GM12878 (cell line): ENCODE measurements at places on chromosomes 12 and 14. TPM values are rescaled to one million over a fixed set of nuclear protein-coding genes. Genes with fewer than 3 reads are reported as not detected.

DNA sequence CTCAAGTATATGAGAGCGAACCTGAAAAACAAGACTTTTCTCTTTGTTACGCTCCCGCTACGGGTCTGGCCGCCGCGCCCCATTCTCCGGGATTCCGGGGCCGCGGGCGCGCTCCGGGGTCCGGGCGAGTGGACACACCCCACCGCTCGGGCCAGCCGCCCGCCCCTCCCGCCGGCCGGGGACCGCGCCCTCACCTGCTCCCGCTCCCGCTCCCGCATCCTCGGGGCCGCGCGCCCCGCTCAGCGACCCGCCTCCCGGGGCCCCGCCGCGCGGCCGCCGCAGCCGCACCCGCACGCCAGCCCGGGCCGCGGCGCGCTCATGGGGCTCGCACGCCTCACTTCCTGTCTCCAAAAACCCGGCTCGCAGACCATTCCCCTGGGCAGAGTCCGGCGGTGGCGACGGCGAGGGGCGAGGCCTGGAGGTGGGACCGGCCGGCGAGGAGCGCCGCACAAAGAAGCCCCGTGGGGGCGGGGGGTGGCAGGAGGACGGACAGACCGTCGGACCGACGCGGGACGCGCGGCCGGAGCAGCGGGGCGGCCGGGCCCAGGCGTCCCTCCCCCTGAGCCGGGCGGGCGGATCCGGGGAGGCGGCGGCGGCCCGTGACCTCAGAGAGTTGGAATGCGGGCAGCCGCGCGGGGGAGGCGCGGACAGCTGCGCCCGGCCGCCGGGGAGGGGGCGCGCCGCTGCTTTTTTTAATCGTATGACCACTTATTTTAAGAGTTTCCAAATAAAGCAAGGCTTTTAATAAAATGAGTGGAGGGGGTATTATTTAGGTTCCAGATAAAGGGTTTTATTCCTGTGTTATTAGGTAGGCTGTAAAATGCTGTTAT is at the start of gene PTPN21:
Gene PTPN21 (minus strand): TSS at position 551 of the 830 bp plus-strand sequence. CDS start 4,590 bp downstream, outside the sequence.
- H3K27ac ChIP-seq: no peak within 1 kb of the TSS
- H3K4me3 ChIP-seq: peak within 1 kb of the TSS; percentile 67
- no peak for DNase-seq

GRCh38 chr12:109890620-109891170 is 9.4 kb upstream of the TCHP start:
- no peak overlapping the region for H3K4me3 ChIP-seq
- H3K36me3 ChIP-seq: no peaks in the 10 kb centered on the region
- no peak overlapping the region for H3K27ac ChIP-seq
- peaks cover 48% of the 10 kb centered on the region for H3K4me1 ChIP-seq

- peaks cover 43% of the 10 kb centered on the region for H3K4me1 ChIP-seq
- H3K27ac ChIP-seq: peak overlapping the region; percentile 24
- DNase-seq: no peak
- no peaks in the 10 kb centered on the region for H3K27me3 ChIP-seq
- no peak overlapping the region; the same call in 1 of the 2 replicates for H3K4me3 ChIP-seq
Measured at GRCh38 chr14:61472801-61473376, 151.5 kb downstream of the PRKCH start.

DNA sequence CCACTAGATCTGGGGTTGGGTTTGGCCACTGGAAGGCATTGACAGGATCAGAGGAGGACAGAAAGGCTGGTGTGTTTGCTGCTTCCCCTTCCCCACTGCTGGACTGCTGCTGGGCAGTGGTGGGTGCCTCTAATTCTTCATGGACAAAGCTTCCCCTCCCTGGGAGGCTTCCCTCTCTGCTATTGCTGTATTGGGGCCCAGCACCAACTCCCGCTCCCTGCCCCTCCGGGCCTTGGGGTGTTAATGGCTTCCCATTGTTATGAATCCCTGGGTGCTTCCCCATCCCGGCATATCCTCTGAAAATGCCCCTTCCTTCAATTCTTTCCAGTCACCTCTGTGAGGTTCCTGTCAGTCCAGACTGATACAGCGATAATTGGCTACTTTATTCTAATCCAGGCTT is 310.2 kb downstream of the GLT1D1 start:
- H3K27me3 ChIP-seq: no peaks in the 10 kb centered on the region
- DNase-seq: no peak
- no peaks in the 10 kb centered on the region for H3K36me3 ChIP-seq

The SNRPF gene
- 42.9 and 48.2 TPM in 2 replicates for total RNA-seq

The PAX9 gene
- total RNA-seq: 0.27 and 0.28 TPM in 2 replicates

The CISTR gene
- not detected in 2 replicates for total RNA-seq
